ENCODE measurements at places on chromosomes 12 and 14. TPM values are rescaled to one million over a fixed set of nuclear protein-coding genes. Genes with fewer than 3 reads are reported as not detected.

DNA sequence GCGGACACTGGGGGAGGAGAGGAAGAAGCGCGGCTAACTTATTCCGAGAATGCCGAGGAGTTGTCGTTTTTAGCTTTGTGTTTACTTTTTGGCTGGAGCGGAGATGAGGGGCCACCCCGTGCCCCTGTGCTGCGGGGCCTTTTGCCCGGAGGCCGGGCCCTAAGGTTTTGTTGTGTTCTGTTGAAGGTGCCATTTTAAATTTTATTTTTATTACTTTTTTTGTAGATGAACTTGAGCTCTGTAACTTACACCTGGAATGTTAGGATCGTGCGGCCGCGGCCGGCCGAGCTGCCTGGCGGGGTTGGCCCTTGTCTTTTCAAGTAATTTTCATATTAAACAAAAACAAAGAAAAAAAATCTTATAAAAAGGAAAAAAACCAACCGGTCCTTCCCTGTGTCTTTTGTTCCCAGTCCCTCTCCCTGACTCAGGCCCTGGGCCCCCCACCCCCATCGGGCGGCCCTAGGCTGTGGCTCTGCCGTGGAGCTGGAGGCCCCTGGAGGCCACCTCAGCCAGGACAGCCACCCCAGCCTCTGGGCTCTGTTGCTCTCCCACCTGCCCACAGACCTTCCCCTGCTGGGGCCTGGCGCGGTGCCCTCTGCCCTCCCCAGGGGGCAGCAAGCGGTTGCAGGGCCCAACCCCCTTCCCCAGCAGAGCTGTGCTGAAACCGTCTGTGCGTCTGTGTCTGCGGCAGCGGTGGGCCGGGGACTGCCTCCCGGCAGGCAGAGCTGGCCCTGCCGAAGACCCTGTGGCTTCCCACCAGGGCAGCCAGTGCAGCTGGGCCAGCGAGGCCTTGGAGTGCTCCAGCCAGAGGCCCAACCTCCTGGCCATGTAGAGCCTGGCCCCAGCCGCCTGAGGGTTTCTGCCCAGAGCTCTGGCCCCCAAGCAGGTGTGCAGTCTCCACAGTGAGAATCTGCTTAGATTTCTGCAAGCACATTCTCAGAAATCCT, 4.0 kb upstream of the CRIP2 start:
- no peaks in the 10 kb centered on the region for H3K36me3 ChIP-seq
- peaks cover 39% of the 10 kb centered on the region for H3K4me1 ChIP-seq
- no peak for DNase-seq
- no peak overlapping the region for H3K27ac ChIP-seq
- no peaks in the 10 kb centered on the region for H3K27me3 ChIP-seq

GRCh38 chr12:107564946-107565345, 120.7 kb upstream of the PWP1 start:
- no peaks in the 10 kb centered on the region for H3K27me3 ChIP-seq
- no peak for DNase-seq
- H3K36me3 ChIP-seq, result no peaks in the 10 kb centered on the region
- H3K4me3 ChIP-seq, result no peak overlapping the region
- no peak overlapping the region for H3K27ac ChIP-seq
- no peaks in the 10 kb centered on the region for H3K4me1 ChIP-seq

- DNase-seq, result no peak
- no peaks in the 10 kb centered on the region for H3K36me3 ChIP-seq
- no peak overlapping the region for H3K4me3 ChIP-seq
- H3K27me3 ChIP-seq, result no peaks in the 10 kb centered on the region
- H3K4me1 ChIP-seq, result no peaks in the 10 kb centered on the region
These were observed 288.6 kb downstream of the PDZRN4 start for GRCh38 chr12:41476499-41477439.

- no peak overlapping the region for H3K27ac ChIP-seq
- no peaks in the 10 kb centered on the region for H3K4me1 ChIP-seq
- no peak for DNase-seq
- no peak overlapping the region for H3K4me3 ChIP-seq
- no peaks in the 10 kb centered on the region for H3K27me3 ChIP-seq
These were observed 142.6 kb upstream of the CPSF6 start for GRCh38 chr12:69096669-69097335.

CCT2 gene
- total RNA-seq, result 51.8 TPM

GRCh38 chr14:62071039-62071438, 308.8 kb downstream of the SNAPC1 start:
- H3K4me1 ChIP-seq, result no peaks in the 10 kb centered on the region
- DNase-seq, result no peak
- H3K36me3 ChIP-seq, result no peaks in the 10 kb centered on the region
- H3K4me3 ChIP-seq, result no peak overlapping the region
- H3K27me3 ChIP-seq, result no peaks in the 10 kb centered on the region

ZFP36L1 gene
- 109 TPM for total RNA-seq

GRCh38 chr14:99229654-99230207, 42.3 kb downstream of the BCL11B start:
- no peak for DNase-seq
- H3K27me3 ChIP-seq, result no peaks in the 10 kb centered on the region
- H3K4me1 ChIP-seq, result no peaks in the 10 kb centered on the region

MUCL1 gene
- not detected for total RNA-seq

GRCh38 chr14:80315681-80316080, 104.4 kb upstream of the DIO2 start:
- no peaks in the 10 kb centered on the region for H3K4me1 ChIP-seq
- no peak overlapping the region for H3K4me3 ChIP-seq
- DNase-seq, result no peak
- H3K27ac ChIP-seq, result no peak overlapping the region

- no peaks in the 10 kb centered on the region for H3K36me3 ChIP-seq
- H3K27me3 ChIP-seq, result no peaks in the 10 kb centered on the region
- no peak overlapping the region for H3K4me3 ChIP-seq
- no peak for DNase-seq
- H3K27ac ChIP-seq, result no peak overlapping the region
These were observed 10.6 kb downstream of the ACVRL1 start for GRCh38 chr12:51917746-51918453.

GPRC5D gene
- not detected for total RNA-seq

DNA sequence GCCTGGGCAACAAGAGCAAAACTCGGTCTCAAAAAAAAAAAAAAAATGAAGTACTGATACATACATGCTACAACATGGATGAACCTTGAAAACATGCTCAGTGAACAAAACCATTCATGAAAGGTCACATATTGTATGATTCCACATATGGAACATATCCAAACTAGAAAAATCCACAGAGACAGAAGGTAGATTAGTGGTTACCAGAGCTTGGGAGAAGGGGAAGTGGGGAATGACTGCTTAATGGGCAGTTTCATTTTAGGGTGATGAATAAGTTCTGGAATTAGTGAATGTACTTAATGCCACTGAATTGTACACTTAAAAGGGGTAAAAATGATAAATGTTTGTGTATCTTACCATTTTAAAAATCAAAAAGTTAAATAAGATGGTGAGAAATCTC, 2.7 kb downstream of the ITGB7 start:
- no peak overlapping the region for H3K4me3 ChIP-seq
- H3K4me1 ChIP-seq, result peaks cover 8% of the 10 kb centered on the region
- H3K27me3 ChIP-seq, result no peaks in the 10 kb centered on the region
- H3K27ac ChIP-seq, result no peak overlapping the region
- H3K36me3 ChIP-seq, result no peaks in the 10 kb centered on the region

ADGRD1 gene
- total RNA-seq, result 9.4 TPM

DNA sequence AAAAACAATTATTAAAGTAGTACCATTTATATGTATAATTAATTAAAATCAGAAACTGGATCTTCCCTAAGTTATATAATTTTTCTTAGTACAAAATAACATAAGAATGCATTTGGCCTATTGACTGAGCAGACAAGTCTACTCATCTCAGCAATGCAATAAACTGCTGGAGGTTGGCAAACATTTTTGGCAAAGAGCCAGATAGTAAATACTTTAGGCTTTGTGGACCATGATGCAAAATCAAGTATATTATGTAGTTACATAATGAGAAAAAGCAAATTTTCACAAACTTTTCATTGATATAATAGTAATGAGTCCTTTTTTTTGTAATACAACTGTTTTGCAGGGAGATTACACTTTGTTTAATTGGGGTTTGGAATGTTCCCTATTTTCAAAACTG, 30.9 kb downstream of the ERGIC2 start:
- no peaks in the 10 kb centered on the region for H3K27me3 ChIP-seq
- no peak overlapping the region for H3K27ac ChIP-seq
- H3K4me1 ChIP-seq, result peaks cover 24% of the 10 kb centered on the region
- H3K36me3 ChIP-seq, result no peaks in the 10 kb centered on the region
- no peak for DNase-seq

- H3K27ac ChIP-seq, result no peak overlapping the region
- H3K4me3 ChIP-seq, result no peak overlapping the region
- H3K27me3 ChIP-seq, result no peaks in the 10 kb centered on the region
- no peaks in the 10 kb centered on the region for H3K4me1 ChIP-seq
These were observed 58.8 kb upstream of the ISM2 start for GRCh38 chr14:77557391-77557790.

DNA sequence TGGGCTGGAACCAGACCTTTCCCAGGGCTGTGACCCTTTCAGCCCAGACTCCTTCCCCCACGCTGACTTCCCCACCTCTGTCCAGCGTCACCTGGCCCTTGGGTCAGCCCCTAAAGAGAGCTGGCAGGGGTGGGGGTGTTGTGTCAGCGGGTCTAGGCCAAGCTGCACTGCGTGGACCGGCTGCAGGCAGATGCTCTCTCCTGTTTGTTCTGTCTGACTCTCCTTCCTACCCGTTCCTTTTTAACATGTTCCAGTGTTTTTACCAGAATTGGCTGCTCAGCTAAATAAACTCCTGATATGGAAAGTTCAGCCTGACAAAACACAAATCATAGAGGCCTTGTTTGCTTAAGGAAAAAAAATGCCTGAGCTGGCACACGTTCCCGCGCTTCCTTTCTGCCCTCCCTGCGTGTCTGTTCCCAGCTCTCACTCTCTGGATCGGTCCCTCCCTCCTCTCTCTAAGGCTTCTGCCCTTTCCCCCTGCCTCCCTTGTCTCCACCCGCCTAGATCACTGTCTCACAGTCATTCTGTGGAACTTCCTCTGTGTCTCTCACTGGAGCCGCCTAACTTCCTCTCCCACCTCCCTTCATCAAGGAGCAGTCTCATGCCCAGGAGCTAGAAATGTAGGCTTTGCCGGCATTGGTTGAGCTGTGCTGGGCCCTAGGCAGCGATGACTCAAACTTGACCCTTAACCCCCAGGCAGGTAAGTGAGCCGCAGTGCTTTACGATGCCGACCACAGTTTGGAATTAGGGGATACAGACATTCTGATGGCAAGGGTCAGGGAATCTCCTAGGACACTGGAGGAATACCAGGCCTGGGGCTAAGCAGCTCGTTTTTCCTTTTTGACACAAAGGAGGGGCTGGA, 15.5 kb upstream of the MLXIP start:
- peaks cover 23% of the 10 kb centered on the region for H3K4me1 ChIP-seq
- H3K4me3 ChIP-seq, result no peak overlapping the region
- H3K27me3 ChIP-seq, result no peaks in the 10 kb centered on the region
- peak overlapping the region; percentile 84 for H3K27ac ChIP-seq

- no peaks in the 10 kb centered on the region for H3K27me3 ChIP-seq
- DNase-seq, result no peak
- H3K4me1 ChIP-seq, result no peaks in the 10 kb centered on the region
- H3K36me3 ChIP-seq, result no peaks in the 10 kb centered on the region
These were observed 107.6 kb upstream of the SFSWAP start for GRCh38 chr12:131603106-131603938.

SLCO1C1 gene
- total RNA-seq, result not detected

DNA sequence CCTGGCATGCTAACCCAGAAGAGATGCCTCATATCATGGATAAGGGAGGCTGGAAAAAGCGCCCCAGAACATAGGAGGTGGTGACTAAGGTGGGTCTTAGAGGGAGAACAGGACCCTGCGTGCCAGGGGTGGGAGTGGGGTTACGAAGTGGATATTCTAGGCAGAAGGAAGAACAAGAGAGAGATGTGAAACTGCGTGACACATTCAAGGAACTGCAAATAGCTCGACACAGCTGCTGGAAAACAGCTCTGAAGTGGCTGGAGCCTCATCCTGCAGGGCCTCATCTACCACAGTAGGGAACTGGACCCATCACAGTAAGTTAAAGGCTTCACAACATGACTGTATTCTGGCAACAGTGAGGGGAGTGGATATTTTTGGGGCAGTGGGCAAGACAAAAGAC, 61.1 kb downstream of the RNF34 start:
- no peak overlapping the region for H3K27ac ChIP-seq
- no peak overlapping the region for H3K4me3 ChIP-seq
- no peaks in the 10 kb centered on the region for H3K27me3 ChIP-seq
- peaks cover 3% of the 10 kb centered on the region for H3K4me1 ChIP-seq
- DNase-seq, result no peak
- H3K36me3 ChIP-seq, result no peaks in the 10 kb centered on the region

HCAR2 gene
- total RNA-seq, result 4.5 TPM

DNA sequence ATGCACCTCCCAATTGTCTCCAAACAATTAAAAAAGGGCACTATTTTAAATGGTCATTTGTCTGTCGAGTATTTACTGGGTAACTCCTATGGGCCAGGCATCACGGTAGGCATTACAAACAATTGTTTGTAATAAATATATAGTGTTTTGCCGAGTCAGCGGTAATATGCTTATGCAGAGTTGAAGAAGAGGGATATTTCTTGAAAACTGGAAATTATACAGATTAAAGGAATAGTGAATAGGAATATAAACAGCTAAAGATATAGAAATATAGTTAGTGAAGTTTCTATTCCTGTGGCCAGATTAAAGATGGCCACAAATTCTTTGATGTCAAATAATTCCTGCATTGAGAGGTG, 13.5 kb upstream of the CRADD start:
- H3K27ac ChIP-seq, result no peak overlapping the region
- H3K4me1 ChIP-seq, result peaks cover 5% of the 10 kb centered on the region
- H3K27me3 ChIP-seq, result no peaks in the 10 kb centered on the region
- DNase-seq, result no peak

GRCh38 chr12:89424846-89425245, 72.5 kb upstream of the DUSP6 start:
- no peak for DNase-seq
- H3K4me3 ChIP-seq, result no peak overlapping the region
- H3K27me3 ChIP-seq, result no peaks in the 10 kb centered on the region
- H3K36me3 ChIP-seq, result no peaks in the 10 kb centered on the region
- no peaks in the 10 kb centered on the region for H3K4me1 ChIP-seq

GRCh38 chr12:63893170-63893569, 48.7 kb downstream of the SRGAP1 start:
- no peak overlapping the region for H3K27ac ChIP-seq
- DNase-seq, result no peak
- H3K4me3 ChIP-seq, result no peak overlapping the region
- no peaks in the 10 kb centered on the region for H3K36me3 ChIP-seq
- no peaks in the 10 kb centered on the region for H3K4me1 ChIP-seq

KRT80 gene
- 0.12 TPM for total RNA-seq

DNA sequence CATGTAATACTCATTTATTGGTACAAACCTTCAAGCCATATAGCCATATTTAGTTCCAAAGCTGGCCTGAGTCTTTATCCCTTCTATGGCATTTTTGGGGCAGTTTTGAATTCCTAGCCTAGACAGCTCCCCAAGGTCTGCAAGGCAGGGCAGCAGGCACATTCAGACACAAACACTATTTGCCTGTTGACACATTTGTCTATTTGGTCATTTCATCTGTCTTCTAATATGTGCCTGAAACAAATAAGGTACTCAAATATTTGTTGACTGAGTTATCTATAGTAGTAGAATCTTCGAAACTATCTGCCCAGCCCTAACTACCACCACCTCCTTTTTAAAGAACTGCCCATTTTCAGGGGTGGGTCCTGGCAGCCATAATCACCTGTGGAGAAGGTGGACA, 9.3 kb downstream of the PPM1H start:
- H3K27me3 ChIP-seq, result no peaks in the 10 kb centered on the region
- no peak for DNase-seq
- H3K27ac ChIP-seq, result no peak overlapping the region
- H3K4me3 ChIP-seq, result no peak overlapping the region

GUCY2C gene
- total RNA-seq, result not detected

GRCh38 chr12:93913845-93914244, 234.5 kb upstream of the PLXNC1 start:
- H3K27me3 ChIP-seq, result no peaks in the 10 kb centered on the region
- H3K4me3 ChIP-seq, result no peak overlapping the region
- no peak overlapping the region for H3K27ac ChIP-seq
- no peaks in the 10 kb centered on the region for H3K36me3 ChIP-seq
